ENCODE measurements at places on chromosomes 12 and 14.
A peak's percentile ranks its signal among the peaks of the same experiment; 100 is the strongest.

- no peak for DNase-seq
Measured at GRCh38 chr12:66694666-66695613, 16.1 kb upstream of the GRIP1 start.

DNA sequence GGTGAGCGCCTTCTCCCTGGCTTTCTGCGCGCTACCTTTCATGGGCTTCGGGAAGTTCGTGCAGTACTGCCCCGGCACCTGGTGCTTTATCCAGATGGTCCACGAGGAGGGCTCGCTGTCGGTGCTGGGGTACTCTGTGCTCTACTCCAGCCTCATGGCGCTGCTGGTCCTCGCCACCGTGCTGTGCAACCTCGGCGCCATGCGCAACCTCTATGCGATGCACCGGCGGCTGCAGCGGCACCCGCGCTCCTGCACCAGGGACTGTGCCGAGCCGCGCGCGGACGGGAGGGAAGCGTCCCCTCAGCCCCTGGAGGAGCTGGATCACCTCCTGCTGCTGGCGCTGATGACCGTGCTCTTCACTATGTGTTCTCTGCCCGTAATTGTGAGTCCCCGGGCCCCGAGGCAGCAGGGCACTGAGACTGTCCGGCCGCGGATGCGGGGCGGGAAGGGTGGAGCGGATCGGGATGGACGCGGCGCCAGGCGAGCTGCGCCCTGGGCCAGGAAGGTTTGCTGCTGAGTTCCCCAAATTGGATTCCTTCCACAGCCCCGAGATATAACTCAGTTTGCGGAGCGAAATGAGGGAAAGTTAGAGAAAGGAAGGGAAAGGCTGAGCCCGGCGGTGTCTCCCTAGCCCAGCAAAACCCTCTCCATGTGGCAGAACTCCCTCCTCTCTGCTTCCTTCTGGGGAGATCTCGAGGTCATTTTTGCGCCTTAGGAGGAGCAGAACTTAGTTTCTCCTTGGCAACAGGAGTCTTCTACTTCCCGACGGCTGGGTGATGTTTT is 972 bp downstream of the PTGDR start:
- no peak for DNase-seq

GRCh38 chr14:82667501-82667900 is 1133.8 kb upstream of the SEL1L start:
- DNase-seq, result no peak

DNA sequence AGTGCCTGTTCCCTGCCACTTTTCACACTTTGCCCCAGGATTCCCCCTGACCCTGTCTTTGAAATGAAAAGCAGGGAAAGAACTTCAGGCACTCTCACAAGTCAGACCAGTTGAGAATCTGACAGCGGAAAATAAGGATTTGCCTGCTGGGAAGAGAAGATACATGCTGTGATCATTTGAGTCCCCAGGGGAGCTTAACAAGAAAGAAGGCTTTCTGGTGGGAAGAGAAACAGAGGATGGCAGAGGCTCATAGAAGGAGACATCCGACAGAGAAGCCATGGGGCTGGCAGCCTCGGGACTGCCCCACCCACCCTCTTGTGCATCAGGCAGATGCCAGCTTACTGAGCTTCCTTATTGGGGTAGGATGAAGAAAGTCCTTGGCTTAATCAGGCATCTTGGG is 11.9 kb downstream of the TTC9 start:
- no peak for DNase-seq

- DNase-seq, result no peak
Measured at GRCh38 chr12:102063069-102063468, 1.3 kb upstream of the WASHC3 start.

DNA sequence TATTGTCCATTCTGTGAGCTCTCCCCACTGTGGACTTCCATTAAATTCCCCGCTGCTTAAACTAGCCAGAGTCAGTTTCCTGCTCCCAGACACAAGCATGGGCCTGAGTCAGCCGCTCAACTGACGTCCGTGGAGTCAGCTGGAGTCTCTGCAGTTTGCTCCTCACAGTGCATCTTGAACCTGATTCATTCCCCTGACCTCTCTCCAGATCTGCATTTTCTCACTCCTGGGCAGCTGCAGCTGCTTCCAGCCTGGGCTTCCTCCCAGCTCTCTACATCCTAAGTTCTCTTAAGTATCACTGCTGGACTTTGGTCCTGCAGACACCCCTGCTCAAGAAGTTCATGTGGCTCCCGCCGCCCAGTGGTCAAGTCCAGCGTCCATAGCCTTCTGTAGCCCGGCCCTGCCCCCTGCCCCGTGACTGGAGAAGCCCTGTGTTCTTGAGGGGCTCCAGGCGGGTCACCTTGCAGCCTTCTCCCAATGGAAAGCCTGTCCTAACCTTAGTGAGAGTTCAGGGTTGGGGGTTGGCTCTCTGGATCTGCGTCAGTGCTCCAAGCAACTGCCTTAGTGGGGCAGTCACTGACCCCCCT is 20.0 kb downstream of the NFKBIA start:
- DNase-seq, result no peak

DNA sequence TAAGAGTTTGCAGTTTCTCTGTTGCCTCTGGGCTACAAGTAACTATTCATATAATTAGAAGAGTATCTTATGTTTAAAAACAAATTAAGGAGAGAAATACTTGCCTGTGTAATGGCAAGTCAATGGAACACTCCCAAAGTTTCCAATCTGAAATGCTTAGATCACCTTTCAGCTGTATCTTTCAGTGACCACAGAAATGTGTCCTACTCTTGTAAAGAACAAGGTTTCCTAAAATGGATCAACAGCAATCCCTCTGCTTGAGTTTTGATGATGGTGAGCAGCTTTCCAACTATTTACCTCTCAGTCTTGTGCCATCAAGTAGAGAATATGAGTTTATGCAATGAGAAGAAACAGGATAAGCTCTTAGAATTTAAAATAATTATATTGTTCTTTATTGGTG is 92.9 kb downstream of the ERGIC2 start:
- no peak for DNase-seq

GRCh38 chr12:5907807-5908206 is 37.3 kb downstream of the ANO2 start:
- no peak for DNase-seq

DNA sequence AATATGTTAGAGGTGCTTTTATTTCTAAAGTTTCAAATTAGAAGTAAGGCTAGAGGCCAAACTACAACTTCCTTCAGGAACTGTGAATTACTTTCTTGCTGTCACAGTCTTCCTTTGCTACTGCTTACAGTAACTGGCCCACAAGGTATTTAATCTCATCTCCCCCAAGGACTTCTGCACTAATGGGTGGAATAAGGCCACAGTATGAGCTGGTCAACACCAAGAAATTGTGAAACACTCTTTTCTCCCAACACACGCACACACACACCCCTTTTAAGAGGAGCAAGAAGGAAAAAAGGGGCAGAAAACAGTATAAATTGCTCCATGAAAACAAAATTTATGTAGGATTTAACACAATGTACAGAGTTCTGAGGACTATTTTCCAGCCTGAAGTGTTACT is 45.6 kb downstream of the SCAF11 start:
- DNase-seq, result no peak

DNA sequence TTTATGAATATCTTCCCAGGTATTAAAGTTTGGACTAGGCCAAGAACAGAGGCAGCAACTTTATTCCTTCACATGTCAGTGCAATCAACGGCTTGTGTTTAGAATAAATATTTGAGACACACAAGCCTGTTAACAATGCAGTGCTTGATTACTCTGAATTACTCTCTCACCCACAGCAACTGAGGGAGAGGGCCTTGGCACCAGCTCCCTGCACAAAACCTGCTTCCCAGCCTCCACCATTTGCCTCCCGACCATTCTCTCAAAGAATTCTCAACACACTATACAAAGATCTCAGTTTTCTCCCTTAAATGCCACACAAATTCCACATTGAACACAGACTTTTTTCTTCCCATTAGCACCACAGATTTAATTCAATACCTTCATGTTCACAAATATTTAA is 77.0 kb downstream of the STON2 start:
- no peak for DNase-seq

DNA sequence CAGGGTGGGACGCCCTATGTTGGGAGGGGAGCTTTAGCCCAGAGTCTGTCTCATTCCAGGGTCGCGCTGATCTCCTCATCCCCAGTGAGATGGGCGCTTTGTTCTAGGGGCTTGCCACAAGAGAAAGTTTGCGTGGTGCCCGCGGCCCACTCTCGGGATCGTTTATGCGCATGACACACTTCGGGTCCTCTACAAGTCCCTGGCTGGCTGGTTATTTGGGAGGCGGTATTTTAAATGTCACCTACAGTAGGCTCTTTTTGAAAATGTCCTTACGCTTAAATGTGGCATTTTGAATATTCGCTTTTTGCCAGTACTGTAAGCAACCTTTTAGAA is 541 bp downstream of the GOLT1B start:
- peak; percentile 4 for DNase-seq

DNA sequence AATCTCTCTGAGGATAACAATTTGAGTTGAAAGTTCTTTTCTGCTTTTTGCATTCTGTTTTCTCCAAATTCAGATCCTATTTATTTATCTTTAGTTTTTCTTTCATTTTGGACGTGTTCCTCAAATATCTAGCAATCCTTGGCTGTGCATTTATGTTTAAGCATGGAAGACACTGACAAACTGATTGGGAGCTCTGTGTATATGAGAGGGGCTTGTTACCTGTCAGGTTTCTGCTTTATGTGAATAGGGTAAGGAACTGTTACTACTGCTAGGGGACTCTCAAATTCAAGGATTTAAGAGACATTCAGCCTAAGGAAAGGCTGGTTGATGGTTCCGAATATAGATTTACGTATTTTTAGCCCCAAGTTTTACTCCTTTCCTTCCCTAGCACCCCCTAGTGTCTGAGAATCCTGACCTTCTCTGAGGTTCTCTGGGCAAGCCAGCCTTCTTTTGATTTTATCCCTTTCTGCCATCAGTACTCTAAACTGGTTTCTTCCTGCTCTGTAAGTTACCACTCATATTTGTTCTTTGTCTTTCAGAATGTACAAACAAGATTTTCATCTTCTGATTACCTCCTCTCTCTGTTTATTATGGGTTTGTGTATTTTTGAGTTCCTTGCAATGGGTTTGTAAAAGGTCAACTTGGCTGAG is 30.5 kb downstream of the YLPM1 start:
- peak; percentile 24 for DNase-seq

DNA sequence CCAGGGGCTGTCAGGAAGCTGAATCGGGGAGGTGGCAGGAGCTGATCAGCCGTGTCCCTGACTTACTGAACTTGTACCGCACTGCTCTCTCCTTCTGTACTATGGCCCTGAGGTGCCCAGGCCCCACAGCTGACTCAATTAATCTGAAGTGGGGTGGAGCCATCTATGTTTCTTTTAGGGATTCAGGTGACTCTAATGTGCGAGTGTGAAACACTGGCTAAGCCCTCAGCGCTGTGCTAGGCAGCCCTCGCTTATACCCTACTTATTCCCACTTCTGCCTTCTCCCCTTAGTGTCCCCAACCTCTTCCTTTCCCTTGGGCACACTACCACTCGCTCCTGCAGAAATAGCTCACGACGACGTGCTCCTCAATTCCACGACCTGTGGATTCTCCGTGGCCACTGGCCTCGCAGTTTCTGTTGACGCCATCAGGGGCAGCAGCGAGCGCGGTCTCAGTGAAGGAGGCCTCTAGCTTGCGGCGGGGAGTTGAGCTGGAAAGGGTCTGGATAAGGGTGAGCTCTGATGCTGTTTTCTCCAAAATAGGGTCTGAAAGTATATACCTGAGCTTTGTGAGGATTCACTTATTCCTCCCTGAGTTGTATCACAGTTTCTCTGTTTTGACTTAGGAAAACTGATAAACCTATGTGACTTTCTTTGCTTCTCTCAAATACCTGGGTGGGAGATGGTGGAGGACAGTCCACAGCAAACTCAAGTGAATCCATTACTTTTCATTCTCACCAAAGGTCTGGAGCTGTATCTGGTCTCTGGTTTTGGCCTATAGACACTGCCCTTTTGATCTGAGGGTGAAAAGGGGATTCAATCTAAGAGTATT is 167.6 kb downstream of the SLC41A2 start:
- DNase-seq, result peak; percentile 24

DNA sequence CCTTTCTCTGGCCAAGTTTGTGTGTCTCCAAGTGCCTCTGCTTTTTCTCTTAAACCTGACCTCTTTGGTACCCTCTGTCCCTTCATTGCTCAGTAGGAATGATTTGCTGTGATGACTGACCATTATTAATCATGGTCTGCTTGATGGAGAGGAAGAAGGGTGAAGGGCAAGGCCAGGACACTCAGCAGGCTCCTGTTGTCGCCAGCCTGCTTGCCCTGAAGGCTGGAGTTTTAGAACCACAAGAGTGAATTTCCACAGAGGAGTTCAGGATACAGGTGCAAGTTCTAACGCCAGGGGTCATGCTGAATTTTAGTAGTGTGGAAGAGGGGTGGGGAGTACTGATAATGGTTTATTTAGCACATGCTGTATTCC is 2.8 kb upstream of the ITGA5 start:
- DNase-seq, result no peak

GRCh38 chr14:68733086-68733914 is 59.6 kb downstream of the ZFP36L1 start:
- no peak for DNase-seq

GRCh38 chr14:54785136-54785777 is 117.4 kb downstream of the GCH1 start:
- DNase-seq, result no peak

- DNase-seq, result no peak
Measured at GRCh38 chr12:117593815-117594400, 232.5 kb upstream of the NOS1 start.

- DNase-seq, result no peak
Measured at GRCh38 chr14:84250893-84251292, 1279.1 kb upstream of the FLRT2 start.

DNA sequence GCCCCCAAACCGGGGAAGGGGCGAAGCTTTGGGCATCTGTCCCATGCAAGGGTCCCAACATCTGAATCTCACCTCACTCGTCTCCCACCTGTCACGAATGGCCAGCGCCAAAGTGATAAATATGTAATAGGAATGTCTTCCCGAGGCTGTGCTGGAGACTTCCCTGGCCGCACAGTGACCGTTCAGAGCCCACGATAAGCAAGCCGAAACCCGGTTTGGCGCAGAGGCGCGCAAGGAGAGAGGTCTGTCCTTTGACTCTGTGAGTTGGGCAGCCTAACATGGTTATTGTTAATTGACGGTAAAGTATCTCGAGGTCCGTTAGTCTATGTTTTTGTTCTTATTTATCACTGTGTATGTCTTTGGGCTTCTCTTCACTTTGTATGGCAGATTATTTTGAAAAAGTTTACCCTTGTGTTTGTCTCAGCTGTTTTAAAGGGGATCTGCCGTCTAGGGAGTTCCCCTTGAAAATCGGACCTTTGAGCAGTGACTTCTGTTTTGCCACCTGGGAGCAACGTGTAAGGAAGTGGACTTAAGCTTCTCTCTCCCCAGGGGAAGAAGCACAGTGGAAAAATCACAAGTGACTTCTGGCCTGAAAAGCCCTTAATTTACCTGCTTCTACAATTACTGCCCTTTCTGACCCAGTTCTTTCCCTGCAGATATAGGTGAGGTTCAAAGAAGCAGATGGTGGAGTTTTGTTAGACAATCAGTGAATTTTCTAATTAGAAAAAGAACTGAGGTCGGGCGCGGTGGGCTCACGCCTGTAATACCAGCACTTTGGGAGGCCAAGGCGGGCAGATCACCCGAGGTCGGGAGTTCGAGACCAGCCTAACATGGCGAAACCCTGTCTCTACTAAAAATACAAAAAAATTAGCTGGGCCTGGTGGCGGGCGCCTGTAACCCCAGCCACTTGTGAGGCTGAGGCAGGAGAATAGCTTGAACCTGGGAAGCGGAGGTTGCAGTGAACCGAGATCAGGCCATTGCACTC is 1.1 kb upstream of the TM9SF1 start:
- DNase-seq, result no peak

Measured in CD4-positive, alpha-beta T cell treated with Interleukin-6 at 100 ng/mL for 8 hours (primary cell).